ENCODE measurements at places on chromosomes 6 and 20.
A peak's percentile ranks its signal among the peaks of the same experiment; 100 is the strongest.

DNA sequence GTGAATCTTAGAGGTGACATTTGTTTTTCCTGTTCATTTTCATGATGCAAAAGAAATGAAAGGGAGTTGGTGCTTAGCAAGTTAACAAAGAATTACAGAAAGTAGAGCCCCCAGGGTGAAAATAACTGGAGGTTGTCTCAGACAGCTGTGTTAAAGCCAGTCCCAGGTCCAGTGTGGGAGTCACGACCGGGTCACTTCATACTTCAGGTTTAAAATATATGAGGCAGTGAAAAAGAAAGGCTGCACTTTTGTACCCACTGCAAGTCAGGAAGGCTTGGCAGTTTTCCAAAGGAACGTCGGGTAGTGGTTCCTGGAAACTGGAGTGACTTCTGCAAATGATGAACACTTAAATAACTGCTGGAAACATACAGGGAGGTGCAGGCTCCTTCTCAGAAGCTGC is 91.5 kb upstream of the THBS2 start:
- no peak for DNase-seq

GRCh38 chr20:23634985-23635767 is 2.6 kb downstream of the CST3 start:
- DNase-seq = no peak

- no peak for DNase-seq
These were observed 404.2 kb downstream of the PLCB1 start for GRCh38 chr20:8536262-8536618.

GRCh38 chr6:109978174-109979032 is at the start of gene GPR6:
Gene GPR6, plus strand, starts transcription at chr6:109978311. Its CDS starts 802 bp downstream, at chr6:109979113.
- peak; percentile 72 for DNase-seq

GRCh38 chr20:50096237-50096636 is 16.7 kb downstream of the UBE2V1 start:
- DNase-seq = no peak

- DNase-seq = no peak
These were observed 22.8 kb downstream of the KIF13A start for GRCh38 chr6:17964633-17965032.

GRCh38 chr6:39140556-39141167 is 25.7 kb upstream of the SAYSD1 start:
- DNase-seq = peak; percentile 21

DNA sequence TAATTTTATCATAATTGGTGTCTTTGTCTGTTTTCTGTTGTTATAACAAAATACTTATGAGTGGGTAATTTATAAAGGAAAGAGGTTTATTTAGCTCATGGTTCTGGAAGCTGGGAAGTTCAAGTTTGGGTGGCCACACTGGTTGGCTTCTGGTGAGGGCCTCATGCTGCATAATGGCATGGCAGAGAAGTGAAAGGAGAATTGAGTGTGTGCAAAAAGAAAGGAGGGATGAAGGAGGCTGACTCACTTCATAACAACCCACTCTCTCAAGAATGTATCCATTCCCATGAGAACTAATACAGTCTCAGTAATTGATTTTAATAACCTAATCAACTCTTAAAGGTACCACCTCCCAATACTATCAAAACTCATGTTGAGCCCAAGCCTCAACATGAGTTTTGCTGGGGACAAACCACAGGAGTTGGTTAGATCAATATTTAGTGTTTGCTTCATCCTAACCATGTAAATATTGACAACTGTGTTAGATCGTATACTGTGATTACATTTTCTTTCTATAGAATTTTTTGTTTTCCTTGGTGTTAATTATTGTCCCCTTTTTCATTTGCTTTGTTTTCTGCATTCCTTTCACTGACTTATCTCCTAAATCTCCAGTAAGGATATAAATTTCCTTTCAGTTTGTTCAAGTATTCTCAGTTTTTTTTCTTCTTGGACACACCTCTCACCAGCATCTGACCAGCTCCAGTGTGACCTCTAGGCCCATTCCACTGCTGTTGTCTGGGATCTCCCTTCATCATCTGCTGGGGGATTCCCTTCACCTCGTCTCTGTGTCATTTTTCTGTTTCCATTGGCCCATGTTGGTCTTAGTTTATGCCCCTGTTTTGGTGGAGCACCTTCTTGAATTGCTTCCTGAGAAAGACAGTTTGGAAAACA is 54.8 kb upstream of the SCGN start:
- DNase-seq = no peak

GRCh38 chr20:38084425-38084951 is 50.9 kb downstream of the RPRD1B start:
- DNase-seq = peak; percentile 77

DNA sequence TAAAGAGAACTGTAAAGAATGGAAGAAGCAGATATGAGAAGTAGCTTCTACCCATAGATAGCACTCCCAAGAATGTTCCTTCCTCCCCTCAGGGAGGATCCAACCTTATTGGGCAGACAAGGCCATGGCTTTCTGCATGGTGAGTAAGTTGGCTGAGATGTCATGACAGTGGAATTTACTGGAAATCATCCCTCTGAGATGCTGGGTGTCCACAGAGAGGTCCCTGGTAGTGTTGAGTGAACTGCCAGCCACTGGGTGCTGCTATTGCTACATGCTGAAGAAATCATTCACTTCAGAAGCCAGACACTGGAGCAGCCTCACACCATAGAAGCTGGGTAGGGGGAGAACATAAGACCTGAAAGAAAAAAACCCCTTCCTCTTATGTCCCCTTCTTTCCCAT is 46.4 kb upstream of the FERMT1 start:
- no peak for DNase-seq

- peak; percentile 46 for DNase-seq
These were observed 21.6 kb downstream of the DSE start for GRCh38 chr6:116392132-116393013.

- no peak for DNase-seq
These were observed 216.1 kb downstream of the LMBRD1 start for GRCh38 chr6:69580706-69581105.

GRCh38 chr20:56360133-56360907 is 1.5 kb downstream of the FAM210B start:
- DNase-seq = no peak

- no peak for DNase-seq
These were observed 80.9 kb downstream of the DLL1 start for GRCh38 chr6:170210026-170210390.

- no peak for DNase-seq
These were observed 8.7 kb downstream of the OSBPL2 start for GRCh38 chr20:62246872-62247652.

GRCh38 chr6:71733970-71734899 is 152.1 kb upstream of the RIMS1 start:
- no peak for DNase-seq

GRCh38 chr6:42159431-42160024 is 13.6 kb upstream of the GUCA1A start:
- DNase-seq = no peak

GRCh38 chr6:36246506-36247268 is 23.2 kb upstream of the PNPLA1 start:
- DNase-seq = no peak

DNA sequence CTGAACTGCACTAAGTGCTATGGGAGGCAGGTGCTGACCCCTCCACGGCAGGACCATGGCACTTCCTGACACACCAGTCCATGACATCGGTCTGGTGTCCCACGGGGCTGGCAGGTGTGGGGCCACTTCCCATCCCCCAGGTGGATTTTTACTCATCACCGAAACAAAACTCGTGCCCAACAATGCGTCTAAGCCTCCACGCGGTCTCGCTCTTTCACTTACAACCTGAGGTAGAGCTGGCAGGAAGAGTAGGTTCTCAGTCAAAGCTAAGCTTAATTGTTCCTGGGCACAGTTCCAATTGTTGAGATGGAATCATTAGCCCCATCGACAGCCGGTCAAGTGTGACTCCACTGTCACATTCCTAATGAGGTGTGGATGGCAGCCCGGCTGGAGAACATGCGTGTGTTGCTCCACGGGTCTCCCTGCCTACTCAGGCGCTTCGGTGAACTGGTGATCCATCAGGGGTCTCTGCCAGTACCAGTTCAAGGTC is 125.7 kb downstream of the SLC23A2 start:
- no peak for DNase-seq

- no peak for DNase-seq
These were observed 392.6 kb downstream of the ZFAND3 start for GRCh38 chr6:38212116-38212515.

DNA sequence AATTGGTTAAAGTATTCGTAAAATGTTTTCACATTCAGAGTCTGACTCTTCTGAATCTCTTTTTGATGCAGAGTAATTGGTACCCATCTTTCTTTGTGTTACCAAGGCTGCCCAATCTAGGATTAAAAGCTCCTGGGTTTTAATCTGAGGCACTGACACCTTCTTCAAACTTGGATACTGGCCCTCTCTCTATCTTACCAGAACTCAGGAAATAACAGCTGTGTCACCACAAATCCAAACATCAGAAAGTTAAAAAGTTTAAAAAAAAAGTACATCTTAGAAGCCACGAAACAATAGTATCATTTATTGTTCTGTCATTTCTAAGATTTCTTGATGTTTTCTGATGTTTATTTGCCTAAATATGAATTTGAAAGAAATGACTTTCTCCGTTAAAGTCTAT is 255.5 kb upstream of the RUNX2 start:
- peak; percentile 47 for DNase-seq

DNA sequence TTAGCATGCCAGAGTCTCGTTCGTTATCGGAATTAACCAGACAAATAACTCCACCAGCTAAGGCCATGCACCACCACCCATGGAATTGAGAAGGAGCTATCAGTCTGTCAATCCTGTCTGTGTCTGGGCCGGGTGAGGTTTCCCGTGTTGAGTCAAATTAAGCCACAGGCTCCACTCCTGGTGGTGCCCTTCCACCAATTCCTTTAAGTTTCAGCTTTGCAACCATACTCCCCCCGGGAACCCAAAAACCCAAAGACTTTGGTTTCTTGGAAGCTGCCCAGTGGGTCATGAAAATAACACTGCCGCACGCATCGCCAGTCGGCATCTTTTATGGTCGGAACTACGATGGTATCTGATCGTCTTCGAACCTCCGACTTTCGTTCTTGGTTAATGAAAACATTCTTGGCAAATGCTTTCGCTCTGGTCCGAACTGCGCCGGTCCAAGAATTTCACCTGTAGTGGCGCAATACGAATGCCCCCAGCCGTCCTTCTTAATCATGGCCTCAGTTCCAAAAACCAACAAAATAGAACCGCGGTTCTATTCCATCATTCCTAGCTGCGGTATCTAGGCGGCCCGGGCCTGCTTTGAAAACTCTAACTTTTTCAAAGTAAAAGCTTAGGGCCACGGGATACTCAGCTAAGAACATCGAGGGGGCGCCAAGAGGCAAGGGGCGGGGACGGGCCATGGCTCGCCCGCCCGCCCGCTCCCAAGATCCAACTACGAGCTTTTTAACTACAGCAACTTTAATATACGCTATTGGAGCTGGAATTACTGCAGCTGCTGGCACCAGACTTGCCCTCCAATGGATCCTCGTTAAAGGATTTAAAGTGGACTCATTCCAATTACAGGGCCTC is 1958.5 kb upstream of the DEFB115 start:
- DNase-seq = peak; percentile 71

DNA sequence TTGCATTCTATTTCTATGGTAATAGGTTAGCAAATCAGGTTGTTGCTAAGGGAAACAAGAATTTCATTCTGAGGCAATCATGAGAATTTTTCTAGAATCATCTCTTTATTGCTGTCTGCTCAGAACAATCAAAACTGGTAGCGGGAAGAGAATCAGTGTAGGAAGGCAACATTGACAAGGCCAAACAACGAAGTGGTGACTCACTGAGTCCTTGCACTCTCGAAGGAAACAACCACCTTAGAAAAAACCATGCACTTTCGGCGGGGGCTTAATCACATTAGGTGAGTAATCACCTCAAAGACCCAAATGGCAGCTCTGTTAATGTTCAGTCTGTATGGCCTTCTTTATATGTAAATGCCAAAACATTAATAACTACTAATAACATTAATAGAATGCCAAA is 78.8 kb upstream of the MAP7 start:
- DNase-seq = no peak

GRCh38 chr6:39086294-39086693 is 28.7 kb downstream of the SAYSD1 start:
- no peak for DNase-seq

GRCh38 chr6:129485746-129486145 is 224.2 kb downstream of the ARHGAP18 start:
- DNase-seq = no peak

GRCh38 chr6:111533087-111533784 is 50.2 kb upstream of the REV3L start:
- no peak for DNase-seq

GRCh38 chr20:56588996-56589395 is 40.1 kb upstream of the TFAP2C start:
- no peak for DNase-seq

- DNase-seq = no peak
These were observed 3.3 kb downstream of the COL21A1 start for GRCh38 chr6:56244089-56244488.

GRCh38 chr6:149031859-149032598 is 285.2 kb downstream of the UST start:
- DNase-seq = no peak

- DNase-seq = no peak
These were observed 1159.8 kb upstream of the EYS start for GRCh38 chr6:66866801-66867200.

- peak; percentile 80 for DNase-seq
These were observed 908.0 kb downstream of the QKI start for GRCh38 chr6:164322533-164322932.
